ENCODE measurements at places on chromosomes 12 and 14.

GRCh38 chr12:54954801-54955200 is 29.8 kb downstream of the TESPA1 start:
- DNase-seq, result no peak

DNA sequence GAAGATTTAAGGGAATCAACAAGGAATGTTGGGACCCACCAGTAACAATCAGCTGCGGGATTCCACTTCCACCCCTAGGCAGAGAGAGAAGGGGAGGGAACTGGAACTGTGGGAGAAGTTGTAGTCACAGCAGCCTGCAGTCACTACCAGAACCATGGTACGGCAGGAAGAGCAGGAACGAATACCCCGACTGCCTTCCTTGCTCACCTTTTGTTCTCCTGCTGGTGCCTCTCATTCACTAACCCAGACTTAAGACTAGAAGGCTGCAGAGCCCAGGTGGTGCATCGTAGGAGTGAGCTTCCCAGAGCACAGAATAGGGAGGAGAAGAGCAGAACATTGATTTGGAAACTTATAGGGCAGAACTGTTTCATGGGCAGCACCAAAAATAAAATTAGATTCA is 154.2 kb downstream of the DYRK2 start:
- no peak for DNase-seq

- DNase-seq, result no peak
Observed at GRCh38 chr14:104359301-104359968, 220.1 kb upstream of the C14orf180 start.

- DNase-seq, result no peak
Observed at GRCh38 chr12:58889557-58889956, 30.7 kb downstream of the LRIG3 start.

DNA sequence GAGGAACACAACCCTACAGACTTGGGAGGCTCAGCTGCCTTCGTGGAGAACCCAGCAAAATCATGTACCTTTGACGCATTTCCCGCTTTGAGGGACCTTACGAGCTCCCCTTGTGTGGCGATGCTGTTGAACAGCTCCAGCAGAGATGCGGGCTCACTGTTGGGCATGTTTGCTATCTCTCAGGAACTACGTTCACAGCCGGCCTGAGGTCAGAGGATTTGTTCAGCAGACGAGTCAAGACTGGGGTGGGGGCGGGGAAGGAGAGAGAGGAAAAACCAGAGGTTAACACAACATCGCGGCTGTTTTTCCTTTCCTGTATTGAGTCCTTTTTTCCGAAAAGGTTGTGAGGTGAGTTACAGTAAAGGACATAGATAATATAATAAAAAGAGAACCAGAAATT is 45.9 kb downstream of the SLC25A47 start:
- DNase-seq, result no peak

- no peak for DNase-seq
Observed at GRCh38 chr12:117367006-117367638, 5.7 kb upstream of the NOS1 start.

DNA sequence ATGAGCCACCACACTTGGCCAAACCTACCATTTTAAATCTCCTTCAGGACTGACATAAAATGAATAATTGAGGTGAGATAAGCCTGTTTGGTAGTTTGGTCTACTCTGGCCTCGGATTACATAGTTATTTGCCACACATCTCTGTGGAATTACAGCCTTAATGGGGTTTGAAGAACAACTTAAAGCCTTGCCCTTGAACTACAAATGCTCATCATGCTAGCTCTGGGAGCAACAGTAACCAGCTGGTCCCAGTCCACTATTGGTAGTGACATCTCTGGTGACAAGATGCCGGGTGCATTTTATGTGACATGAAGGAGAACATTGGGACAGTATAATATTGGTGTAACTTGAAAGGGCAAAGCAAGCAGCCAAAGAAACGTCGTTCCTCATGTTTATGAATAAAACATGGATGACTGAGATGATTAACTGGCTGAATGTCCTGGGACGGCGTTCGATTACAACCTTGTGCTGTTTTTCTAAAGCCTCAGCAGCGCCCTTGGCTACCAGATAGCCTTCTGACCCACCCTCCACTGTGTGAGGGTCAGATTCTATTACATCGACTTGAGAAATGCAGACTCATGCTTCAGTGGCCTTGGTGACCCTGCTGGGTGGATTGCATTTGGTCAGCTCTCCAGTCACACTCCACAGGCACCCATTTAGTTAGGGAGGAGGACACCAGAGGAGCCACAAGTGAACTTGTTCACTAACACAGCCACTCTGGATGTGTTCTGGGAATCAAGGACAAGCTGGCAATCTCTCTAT is 41.5 kb downstream of the BEST3 start:
- DNase-seq, result no peak

DNA sequence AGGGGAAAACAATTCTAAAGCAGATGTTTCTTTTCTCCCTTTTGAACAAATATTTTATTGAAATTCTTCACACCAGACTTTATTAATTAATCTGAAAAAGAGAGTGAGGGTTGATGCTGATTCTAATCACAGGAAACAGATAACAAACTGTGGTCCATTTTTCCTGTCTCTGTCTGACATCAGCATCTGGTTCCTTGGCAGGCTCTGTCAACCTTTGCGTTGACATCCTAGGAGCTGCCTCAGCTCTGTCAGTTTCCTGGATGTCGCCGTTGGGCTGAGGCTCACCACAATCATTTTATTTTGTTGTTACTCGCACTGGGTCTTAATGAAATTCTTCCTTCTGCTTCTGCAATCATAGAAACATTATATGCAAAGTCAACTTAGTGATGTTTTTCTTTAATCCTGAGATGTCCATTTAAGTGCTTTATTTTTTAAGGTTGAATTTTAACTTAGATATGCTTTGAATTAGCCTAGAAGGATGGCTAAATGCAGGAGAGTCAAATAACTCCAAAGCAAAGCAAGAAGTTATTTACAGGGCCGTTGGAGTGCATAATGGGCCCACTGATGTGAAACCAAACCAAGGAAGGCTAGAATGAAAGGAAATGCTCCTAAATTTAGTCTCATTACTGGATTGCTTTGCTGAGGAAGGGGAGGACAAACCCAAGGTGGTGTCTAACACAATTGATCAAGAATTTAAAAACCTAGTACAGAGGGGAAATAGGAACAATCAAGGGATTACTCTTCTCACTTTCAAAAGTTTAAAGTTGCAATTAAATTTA is 542.4 kb downstream of the FLRT2 start:
- DNase-seq, result no peak

- no peak for DNase-seq
Observed at GRCh38 chr12:131114271-131114670, 160.6 kb downstream of the ADGRD1 start.

DNA sequence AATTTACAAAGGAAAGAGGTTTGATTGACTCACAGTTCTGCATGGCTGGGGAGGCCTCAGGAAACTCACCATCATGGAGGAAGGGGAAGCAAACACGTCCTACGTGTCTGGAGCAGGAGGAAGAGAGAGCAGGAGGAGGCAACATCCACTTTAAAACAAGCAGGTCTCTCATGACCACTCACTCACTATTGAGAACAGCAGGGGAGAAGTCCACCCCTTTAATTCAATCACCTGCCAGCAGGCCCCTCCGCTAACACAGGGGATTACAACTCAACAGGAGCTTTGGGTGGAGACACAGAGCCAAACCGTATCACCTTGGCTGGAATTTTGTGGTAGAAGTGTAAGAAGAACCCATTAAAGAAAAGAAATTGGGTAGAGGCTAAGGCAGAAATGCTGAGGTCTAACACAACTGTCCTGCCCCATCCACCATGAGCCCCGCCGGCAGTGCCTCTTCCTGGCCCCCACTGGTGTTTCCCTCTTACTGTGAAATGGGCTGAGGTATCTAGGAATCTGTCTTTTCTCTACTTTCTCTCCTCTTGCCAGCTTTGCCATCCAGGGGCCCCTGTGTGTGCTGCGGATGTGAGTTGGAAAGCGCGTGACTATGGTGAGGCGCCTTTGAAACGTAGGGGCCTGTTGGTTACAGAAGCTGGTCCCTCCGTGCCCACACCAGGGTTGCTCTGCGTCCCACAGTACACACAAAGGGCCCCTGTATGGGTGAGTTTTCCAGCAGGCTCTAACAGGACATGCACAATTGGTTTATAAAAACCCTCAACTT is 108.0 kb upstream of the TMEM132D start:
- no peak for DNase-seq

GRCh38 chr12:119649202-119649808 is 18.6 kb upstream of the PRKAB1 start:
- no peak for DNase-seq

GRCh38 chr14:24130717-24131548 is 474 bp downstream of the FITM1 start:
- no peak for DNase-seq

- DNase-seq, result no peak
Observed at GRCh38 chr14:63431466-63431865, 111.7 kb downstream of the PPP2R5E start.
